ENCODE measurements at places on chromosomes 4 and X.
A peak's percentile ranks its signal among the peaks of the same experiment; 100 is the strongest.

DNA sequence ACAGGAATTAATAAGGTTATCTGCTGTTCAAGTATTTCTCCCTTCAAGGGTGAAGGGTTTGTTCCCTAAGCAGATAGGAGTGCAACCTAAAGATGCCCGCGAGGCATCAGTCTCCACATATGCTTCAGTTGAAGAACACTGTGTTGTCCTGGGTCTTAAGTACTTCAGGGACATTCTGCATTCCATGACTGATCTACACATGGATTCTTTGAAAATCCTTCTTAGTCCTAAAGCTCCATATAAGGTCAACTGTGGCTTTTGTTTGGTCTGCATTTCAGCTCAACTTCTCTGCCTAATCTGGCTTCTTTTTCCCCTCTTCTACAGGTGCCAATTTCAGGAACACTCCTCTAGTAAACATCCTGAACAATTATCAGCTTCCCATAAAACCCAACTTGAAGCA lies 21.8 kb upstream of the CTSO start:
- DNase-seq, result no peak

DNA sequence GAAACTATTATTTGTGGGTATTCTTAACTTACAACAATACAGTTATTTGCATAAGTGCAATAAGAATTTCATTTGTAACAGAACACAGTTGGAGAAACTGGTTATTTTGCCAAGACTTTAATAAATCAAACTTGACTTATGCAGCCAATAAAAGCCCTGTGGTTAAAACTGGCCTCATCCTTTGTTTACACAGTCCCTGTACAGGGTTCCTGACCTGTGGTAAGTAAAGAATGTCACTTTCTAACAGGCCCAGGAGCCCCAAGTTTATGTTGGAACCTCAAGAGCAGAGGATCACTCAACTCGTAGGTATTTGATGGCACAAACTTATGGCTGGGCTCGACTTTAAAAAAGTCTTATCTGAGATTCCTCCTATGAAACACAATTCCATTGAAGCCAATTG lies 88.6 kb upstream of the PTCHD1 start:
- DNase-seq, result no peak

GRCh38 chr4:71066737-71067716 lies 73.6 kb downstream of the DCK start:
- no peak for DNase-seq

GRCh38 chr4:26171941-26172340 lies 148.9 kb upstream of the RBPJ start:
- no peak for DNase-seq

GRCh38 chrX:149950681-149951080 lies 12.4 kb upstream of the EOLA2 start:
- DNase-seq, result peak; percentile 15

DNA sequence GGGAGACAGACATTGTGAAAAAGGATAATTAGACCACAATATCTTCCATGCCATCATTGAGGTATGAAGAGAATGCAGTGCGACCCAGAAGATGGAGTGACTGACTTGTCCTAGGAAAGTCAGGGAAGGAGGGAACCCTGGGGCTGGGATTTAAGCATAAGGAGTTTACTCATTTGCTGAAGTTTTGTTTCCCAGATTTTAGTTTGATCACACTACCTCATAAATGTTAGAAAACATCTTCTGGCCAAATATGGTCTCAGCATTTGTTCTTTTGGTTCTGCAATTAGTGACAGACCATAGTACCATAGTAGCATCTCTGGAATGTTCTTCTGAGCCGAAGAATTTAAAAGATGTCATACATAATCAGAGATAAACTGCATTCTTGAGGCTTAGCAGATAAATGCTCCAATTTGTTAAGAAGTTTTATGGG lies 96.5 kb upstream of the PGRMC2 start:
- DNase-seq, result no peak

- no peak for DNase-seq
Measured at GRCh38 chr4:109432696-109433095, 919 bp upstream of the SEC24B start.

GRCh38 chrX:48998391-48998790 lies 3.7 kb downstream of the GRIPAP1 start:
- no peak for DNase-seq

GRCh38 chr4:113080624-113081023 lies 31.2 kb downstream of the ANK2 start:
- no peak for DNase-seq

GRCh38 chr4:24849756-24850155 lies 54.4 kb downstream of the SOD3 start:
- DNase-seq, result no peak

GRCh38 chr4:123455360-123455759 lies 58.8 kb downstream of the SPRY1 start:
- no peak for DNase-seq

DNA sequence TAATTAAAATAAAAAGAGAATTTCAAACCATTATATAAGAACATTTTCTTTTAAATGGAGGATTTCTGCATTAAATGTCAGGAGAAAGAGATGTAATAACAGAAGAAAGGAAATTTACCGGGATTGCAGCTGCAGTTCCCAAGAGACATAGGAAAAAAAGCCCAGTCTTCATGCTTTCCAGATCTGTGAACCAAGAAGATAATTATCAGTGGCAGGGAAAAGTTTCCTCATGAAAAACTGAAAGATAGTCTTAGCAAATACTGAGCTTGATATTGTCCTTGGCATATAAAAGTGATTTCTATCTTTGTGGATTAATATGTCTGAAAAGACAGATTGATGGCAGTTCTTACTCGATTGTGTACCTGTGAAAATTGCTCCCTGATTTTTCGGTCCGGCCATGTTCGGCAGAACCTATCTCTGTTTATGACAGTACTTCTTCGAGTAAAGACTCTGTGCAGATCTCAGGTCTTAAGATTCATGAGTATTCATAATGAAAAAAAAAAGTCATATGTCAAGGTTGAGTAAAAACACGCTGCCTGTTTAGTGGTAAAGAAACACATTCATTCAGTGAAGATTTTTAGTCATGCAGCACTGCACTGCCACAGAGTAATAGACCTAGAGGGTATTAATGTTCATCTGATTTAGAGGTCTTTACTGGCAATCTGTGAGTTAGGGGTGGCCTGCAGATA lies 29.6 kb downstream of the SPARCL1 start:
- no peak for DNase-seq

All from hematopoietic multipotent progenitor cell treated with erythropoietin and hydrocortisone succinate and interleukin-3 and kit ligand, for 15 days (in vitro differentiated cells).